ENCODE measurements at places on chromosomes 3 and 15.

- no peak for DNase-seq
Measured at GRCh38 chr3:142459096-142459495, 11.3 kb upstream of the XRN1 start.

- DNase-seq = no peak
Measured at GRCh38 chr3:55604402-55604801, 117.3 kb upstream of the WNT5A start.

- no peak for DNase-seq
Measured at GRCh38 chr3:138678086-138678485, 69.5 kb downstream of the FAIM start.

- DNase-seq = no peak
Measured at GRCh38 chr3:113404637-113405036, 36.7 kb downstream of the CFAP44 start.

- no peak for DNase-seq
Measured at GRCh38 chr3:158489181-158489580, 81.8 kb upstream of the MLF1 start.

- peak; percentile 37 for DNase-seq
Measured at GRCh38 chr15:57541805-57542504, 49.7 kb upstream of the MYZAP start.

- no peak for DNase-seq
Measured at GRCh38 chr15:81274255-81274654, 49.7 kb downstream of the STARD5 start.

DNA sequence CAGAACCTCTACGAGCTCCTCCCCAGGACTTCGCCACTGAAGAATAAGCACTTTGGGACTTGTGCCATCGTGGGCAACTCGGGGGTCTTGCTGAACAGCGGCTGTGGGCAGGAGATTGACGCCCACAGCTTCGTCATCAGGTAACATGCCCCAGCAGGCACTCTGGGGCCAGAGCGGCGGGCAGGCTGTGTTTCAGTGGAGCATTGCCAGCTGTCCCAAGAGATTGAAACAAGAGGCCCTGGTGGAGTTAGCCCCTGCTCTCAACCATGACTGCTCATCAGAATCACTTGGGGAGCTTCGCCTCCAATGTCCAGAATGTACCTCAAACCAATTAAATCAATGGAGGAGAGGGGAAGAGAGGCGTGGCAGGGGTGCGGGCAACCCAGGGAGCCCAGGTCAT is 44.8 kb downstream of the ST8SIA2 start:
- DNase-seq = no peak

DNA sequence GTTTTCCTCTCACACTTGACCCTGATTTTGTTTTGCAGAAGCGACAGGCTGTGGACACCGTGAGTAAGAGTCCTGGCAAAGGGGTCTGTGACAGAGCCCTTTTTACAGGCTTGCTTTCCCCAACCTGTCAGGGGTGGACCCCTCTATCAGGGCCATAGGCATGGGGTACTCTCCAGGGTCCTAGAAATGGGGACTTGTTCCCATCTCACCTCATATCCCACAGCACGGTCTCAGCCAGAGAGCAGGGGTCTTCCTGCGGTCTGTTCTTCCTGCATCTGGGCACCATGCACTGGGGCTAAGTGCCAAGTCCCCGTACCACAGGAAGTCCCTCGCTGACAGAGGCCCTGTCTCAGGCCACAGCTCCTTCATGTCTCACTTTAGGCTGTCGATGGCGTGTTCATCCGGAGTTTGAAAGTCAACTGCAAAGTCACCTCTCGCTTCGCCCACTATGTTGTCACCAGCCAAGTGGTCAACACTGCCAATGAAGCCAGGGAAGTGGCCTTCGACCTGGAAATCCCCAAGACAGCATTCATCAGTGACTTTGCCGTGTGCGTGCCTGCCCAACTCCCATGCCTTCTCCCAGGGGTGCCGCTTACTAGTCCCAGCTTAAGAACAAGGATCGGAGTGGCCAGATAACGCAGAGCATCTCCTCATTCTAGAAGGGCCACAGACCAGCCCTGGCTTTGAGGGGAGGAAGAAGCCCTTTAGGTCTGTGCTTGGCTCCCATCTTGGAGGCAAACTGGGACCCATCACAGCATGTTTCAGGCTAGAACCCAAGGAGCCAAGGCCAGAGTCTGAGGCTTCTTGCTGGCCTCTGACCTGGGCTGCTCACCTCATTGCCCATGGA is 783 bp downstream of the ITIH1 start:
- DNase-seq = no peak

GRCh38 chr3:46942076-46942475 is 34.5 kb downstream of the CCDC12 start:
- DNase-seq = no peak

- no peak for DNase-seq
Measured at GRCh38 chr15:60573936-60574335, 95.0 kb upstream of the ICE2 start.

GRCh38 chr15:88990185-88990679 is 77.1 kb upstream of the MFGE8 start:
- no peak for DNase-seq

- peak; percentile 43 for DNase-seq
Measured at GRCh38 chr3:134794950-134795745, at the start of gene EPHB1. Gene EPHB1 (plus strand): TSS chr3:134795260.

DNA sequence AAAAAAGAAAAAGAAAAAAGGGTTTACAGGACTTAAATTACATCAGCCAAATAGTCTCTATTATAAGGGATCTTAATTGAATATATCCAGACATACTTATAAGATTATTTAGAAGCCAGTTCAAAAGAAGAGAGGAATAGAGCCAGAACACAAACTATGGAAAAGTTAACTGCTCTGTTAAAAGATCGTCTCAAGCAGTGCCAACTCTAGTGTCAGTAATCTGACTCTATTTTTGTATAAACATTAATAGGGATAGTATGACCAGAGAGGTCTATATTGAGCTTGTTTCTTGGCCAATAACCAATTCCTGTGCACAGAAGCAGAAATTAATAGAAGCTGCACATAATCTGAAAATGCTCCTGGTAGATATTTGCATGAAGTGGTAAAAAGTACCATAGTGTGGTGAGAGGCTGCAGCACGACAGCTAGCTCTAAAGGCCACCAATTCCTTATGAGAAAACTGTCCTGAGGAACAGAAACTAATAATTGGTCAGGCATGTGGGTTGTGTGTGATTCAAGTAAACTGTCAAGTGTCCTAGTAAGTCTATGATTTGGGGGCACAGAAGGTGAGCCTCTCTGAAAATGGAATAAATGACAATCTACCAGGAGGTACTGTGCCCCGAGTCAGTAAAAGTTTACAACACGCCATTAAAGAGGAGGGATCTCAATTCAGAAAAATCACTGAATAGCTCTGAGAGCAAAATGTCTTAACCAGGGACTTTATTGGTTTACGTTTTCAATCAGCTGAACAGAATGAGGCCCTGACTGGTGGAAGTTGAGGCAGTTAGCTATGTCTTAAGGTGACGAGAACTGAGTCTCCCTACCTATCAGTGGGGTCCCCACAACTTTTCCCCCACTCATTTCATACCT is 51.5 kb upstream of the NANOGP8 start:
- no peak for DNase-seq

DNA sequence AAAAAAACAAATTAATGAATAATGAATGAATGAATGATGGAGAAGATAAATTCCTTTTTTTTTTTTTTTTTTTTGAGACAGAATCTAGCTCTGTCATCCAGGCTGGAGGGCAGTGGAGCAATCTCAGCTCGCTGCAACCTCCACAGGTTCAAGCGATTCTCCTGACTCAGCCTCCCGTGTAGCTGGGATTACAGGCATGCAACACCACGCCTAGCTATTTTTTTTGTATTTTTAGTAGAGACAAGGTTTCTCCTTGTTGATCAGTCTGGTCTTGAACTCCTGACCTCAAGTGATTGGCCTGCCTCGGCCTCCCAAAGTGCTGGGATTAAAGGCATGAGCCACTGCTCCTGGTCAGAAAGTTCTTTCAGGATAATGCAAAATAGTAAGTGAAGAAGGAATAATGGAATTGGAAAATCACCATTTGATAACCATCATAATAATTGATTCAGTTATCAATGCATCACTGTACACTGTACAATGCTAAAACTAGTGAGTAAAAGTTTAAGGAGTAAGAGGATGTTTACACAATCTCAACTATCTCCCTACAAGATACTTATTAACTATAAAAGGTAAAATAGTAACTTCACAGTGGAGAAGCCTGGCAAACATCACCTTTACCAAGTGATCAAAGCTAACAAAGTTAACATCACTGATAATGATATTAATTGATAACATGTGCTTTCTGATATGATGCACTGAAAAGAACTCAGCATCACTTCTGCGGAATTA is 12.3 kb upstream of the INO80 start:
- DNase-seq = no peak

DNA sequence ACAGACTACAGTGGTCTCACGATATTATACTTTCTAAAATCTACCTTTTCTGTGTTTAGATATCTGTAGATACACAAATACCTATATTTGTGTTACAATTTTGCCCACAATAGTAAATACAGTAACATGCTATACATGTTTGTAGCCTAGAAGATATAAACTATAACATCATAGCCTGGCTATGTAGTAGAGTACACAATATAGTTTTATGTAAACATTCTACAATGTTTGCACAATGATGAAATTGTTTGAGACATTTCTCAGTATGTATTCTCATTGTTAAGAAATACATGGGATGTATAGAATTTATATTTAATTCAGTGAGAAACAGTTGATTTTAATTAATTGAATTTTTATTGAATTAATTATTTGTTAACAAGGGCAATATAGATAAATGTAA is 1367.0 kb downstream of the OTOL1 start:
- no peak for DNase-seq

GRCh38 chr3:113186566-113186965 is 24.8 kb upstream of the BOC start:
- no peak for DNase-seq

- no peak for DNase-seq
Measured at GRCh38 chr3:150439657-150440056, 31.6 kb downstream of the TSC22D2 start.

GRCh38 chr15:72599855-72600464 is 54.5 kb upstream of the GOLGA6B start:
- DNase-seq = peak; percentile 72

DNA sequence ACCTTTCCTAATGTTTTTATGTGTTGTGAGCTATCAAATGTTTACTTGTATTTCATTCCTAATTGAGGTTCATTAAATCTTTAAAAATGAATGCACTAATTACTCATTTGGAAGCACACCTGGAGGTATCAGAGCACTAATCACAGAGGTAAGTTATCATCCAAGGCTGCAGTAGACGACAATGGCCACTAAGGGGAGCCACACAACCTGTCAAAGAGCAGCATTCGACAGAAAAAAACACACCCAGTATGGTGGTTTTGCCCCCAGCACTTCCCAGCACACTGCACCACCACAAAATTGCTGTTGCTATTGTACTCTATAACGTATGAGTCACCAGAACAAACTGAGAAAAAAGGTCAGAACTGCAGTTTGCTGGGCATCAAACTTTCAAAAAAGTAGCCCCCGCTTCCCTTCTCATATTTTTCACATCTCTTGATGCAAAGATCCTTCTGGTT is 205.9 kb upstream of the IGF1R start:
- no peak for DNase-seq

DNA sequence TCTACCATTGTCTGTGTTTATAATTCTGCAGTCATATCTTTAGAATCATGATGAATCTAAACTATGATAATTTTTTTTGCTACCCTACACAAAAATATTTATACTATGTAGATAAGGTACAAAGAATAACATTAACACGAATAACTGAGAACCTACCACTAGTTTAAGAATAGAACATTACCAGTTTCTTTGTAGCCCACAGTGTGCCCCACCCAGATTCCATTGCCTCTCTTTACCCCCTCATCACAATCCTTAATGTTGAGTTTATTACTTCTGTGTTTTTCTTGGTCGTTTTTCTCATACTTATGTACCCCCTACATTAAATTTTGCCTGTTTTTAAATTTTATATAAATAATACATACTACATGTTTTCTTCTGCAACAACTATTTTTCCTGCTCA is 140.5 kb downstream of the BBX start:
- DNase-seq = no peak

- DNase-seq = no peak
Measured at GRCh38 chr15:69668963-69669362, 216.3 kb downstream of the RPLP1 start.

DNA sequence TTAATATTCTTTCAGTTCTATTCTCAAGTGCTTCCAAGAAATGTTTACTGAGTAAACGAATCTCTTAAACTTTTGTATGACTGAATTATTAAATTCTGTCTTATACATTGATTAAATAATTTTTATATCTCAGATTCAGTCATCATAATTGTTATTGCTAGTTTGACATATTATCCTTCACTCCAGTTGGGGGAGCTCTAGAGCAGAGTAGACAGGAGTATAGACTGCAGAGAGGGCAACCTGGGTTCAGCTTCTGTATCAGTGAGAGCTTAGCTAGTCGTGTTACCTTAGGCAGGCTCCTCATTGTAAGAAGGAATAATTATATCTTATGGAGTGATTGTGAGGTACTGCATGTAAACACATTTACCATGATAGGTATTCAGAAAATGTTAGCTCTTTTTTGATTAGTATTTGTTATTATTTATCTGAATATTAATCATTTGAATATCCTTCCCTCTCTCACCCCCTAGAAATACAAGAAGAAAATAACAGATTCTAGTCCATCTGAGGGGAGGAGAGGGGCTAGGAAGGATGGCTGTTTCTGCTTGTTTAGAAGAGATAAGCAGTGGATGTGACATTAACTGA is 31.0 kb upstream of the ZCWPW2 start:
- DNase-seq = peak; percentile 21

- peak; percentile 69 for DNase-seq
Measured at GRCh38 chr15:70741677-70742293, 21.6 kb downstream of the UACA start.

DNA sequence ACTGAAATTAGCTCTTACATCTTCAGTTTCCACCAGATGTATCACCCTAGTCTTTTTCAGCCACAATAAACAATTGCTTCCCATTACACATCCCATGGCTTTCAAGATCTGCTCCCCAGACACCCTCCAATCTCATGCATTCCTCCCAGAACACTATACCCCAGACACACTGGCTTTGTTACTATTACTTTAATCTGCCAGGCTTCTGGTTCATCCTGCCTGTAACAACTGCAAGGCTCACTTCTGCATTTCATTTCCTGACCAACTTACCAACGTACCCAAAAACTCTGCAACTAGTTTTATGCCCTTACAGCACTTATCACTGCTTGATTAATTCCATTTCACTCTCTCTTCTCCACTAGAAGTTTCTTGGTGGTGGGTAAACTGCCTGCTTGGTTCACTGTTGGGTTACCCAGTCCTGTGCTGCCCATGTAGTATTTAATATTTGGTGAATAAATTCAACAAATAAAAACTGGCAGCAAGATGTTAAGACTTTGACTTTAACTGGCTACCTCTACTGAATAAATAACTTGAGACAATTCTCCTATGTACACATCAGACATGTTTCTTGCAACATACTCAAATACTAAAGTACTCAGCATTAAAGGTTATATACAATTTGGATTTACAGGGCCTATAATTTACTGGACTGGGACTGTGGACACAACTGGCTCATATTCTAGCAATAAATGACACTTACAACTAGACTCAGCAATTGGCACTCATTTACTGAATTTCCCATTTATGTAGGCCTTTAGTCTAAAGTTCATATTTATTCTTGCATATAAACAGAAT is 2.7 kb downstream of the RPL22L1 start:
- peak; percentile 39 for DNase-seq

- peak; percentile 78 for DNase-seq
Measured at GRCh38 chr3:150227839-150228238, 180.3 kb upstream of the TSC22D2 start.

Measured in inflammatory macrophage treated with lipopolysaccharide for 1 hour (primary cell).